ENCODE measurements at places on chromosomes 11 and 22.

DNA sequence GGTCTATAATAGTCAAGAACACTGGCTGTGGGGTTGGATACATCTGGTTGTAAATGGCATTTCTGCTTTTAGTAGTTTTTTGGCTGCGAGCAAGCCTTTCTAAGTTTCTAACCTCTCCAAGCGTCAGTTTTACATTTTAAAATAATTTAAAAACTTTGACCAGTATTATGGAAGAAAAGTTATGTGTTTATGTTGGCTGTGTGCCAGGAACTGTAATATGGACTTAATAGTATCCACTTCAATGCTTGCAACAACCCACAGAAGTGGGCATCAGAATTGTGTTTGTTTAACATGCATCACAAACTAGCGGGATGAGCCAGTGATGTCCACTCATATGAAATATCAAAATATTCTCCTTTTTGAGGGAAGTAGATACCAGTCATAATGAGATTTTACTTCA is 844.2 kb downstream of the JRKL start:
- no peak for DNase-seq

GRCh38 chr22:17121233-17122195 is at the start of gene TMEM121B:
Gene TMEM121B, minus strand, starts transcription at chr22:17121360. Its CDS starts 233 bp downstream, at chr22:17121127.
- peak; percentile 8 for DNase-seq

- DNase-seq, result no peak
Measured at GRCh38 chr11:45725121-45725520, 59.7 kb upstream of the CHST1 start.

- no peak for DNase-seq
Measured at GRCh38 chr11:1927026-1927847, 7.7 kb downstream of the TNNT3 start.

DNA sequence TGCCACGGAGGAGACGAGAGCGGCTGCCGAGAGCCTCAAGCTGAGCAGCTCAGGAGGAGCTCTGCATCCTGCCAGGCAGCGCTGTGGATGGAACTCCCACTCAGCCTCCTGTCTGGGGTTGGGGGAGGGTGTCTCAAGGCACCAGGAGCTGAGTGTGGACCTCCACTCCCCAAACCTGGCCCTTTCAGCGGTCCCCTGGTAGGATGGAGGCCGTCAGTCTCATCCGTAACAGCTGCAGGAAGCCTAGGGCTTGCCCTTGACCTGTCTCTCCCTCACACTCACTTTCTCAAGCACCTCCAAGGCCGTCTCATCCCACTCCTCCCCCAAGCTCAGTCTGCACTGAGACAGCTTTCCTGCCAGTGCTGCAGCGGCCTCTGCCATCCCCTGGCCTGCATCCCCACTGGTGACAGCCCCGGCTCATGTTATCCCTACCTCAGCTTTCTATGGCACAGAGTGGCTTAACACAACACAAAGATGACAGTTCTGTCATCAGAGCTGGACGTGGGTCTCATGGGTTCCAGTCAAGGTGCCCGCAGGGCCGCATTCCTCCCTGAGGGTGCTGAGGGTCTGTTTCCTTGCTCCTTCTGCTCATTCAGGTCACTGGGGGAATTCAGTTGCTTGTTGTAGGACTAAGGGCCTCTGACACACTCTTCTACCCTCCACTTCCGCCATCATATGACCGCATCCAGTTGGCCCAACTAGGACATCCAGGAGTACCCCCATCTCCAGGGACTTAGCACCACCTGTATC is 341.9 kb upstream of the B3GAT1 start:
- DNase-seq, result no peak

- DNase-seq, result no peak
Measured at GRCh38 chr11:7050191-7050590, 29.9 kb downstream of the NLRP14 start.

DNA sequence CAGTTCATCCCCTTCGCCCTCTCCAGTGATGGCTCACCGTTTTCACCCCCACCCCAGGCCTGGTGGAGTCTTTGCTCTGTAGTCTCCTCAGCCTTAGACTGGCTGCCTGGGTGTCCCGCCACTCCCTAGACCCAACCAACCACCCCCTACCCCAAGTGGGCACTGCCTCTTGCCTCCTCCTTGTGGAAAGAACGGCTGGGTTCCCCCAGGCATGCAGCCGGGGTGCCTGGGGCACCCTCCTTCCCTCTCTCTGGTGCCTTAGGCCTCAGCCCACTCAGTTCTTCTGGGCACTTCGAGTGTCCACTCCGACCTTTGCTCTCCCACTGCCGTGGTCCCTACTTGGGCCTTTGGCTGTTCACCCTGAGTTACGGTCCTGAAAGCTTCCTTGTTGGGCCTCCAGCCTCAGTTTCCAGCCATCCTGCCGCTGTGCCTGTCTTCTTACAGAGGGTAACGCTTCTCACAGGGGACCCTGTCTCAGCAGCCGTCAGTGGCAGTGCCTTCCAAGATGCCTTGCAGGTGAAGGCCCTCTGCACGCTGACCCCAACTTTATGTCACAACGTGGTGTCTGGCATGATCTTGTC is 3.1 kb downstream of the GRIK4 start:
- no peak for DNase-seq

DNA sequence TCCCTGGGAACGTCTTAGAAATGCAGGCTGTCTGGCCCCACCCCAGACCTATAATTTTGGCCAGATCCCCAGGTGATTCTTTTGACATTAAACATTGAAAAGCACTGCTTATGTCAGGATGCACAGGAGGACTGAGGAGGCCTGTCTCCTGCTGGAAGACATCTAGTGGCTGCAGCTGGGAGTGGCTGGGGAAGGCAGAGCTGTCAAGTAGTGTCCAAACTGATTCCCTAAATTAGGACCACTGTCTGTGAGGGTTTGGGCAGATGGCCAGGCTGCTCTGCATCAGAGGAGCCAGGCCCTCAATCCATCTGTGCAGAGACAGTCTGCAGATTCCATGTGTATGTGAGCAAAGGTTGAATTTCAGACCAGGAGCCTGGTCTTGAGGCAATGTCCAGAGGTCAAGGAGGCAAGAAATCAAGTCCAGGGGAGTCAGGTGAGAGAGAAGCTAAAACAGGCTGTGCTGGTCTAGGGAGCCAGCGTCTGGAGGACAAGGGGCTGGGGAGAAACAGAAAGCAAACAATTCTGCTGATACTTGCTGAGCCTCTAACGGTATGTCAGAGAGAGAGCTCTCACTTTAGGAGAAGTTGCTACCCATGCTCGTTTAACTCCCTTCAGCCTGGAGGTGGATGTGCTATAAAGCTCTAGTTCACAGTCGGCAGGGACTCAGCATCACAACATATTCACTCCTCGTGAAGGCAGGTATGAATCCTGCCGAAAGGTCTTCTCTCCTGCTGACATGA is 15.3 kb upstream of the SYTL2 start:
- DNase-seq, result no peak

DNA sequence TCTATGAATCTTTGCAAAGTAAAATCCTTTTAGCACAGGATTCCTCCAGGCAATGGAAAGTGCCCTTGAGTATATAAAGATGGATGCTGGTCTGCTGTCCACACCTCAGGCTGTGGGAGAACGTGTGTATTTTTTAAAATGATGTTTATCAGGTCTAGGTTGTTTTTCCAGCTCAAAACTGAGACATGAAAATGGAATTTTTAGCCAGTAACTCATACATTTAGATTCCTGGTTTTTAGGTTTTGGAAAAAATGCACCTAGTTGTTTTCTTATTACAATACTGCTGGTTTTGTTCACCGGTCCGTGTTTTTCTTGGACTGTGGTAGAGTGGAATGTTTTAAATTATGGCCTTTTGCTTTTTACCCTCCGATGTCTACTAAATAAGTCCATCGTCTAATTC is 554.7 kb downstream of the SOX6 start:
- no peak for DNase-seq

GRCh38 chr11:207863-208180 is 314 bp downstream of the RIC8A start:
- peak; percentile 18 for DNase-seq

- no peak for DNase-seq
Measured at GRCh38 chr11:11382858-11383532, 29.9 kb upstream of the CSNK2A3 start.

DNA sequence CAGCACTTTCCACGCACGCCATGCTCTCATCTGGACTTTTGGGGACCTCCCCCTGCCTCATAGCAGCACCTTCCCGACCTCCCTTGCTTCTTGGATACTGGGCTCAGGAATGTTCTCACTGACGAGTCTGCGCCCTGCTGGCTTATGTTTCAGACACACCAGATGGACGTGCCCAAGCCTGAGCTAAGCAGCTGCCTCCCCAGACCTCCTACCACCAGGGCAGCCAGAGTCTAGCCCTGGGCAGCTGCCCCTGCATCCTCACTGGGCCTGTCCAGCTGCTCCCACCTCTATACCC is 13.2 kb upstream of the RGL4 start:
- no peak for DNase-seq

DNA sequence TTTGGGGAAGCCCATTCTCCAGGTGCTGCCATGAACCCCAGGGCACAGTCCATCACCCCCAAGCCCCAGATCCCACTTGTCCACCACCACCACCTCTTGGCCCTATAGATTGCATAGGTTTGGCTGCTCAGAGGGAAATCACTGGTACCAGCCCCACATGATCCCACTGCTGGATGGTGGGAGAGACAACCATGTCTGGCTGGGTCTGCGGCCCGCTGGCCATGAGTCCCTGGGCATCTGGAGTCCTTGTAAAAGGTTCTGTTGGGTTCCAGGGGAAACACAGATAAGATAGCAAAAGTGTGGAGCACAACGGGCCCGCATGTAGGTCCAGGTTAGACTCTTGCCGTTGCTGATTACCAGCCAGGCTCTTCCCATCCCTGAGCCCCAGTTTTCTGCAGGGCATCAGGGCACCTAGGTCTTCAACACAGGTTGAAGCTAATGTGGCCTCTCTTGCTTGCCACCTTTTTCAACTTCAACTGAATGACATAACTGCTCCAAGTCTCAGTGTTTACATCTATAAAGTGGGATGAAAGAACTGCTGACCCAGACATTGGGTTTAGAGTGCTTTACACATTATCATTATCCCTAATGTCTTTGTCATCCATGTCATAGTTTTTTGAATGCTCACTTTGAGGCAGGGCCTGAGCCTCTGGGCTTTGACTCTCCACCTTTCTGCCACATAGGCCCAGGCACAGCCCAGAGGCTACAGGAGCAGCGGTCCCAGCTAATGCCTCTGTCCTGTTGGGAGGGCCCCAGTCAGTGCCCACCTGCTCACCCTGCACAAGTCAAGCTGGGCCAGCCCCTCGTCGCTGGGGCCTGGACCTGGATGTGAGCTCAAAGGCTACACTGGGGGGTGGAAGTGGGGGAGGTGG is 1.0 kb upstream of the TANGO2 start:
- DNase-seq, result no peak

- DNase-seq, result no peak
Measured at GRCh38 chr22:23243006-23243573, 62.8 kb downstream of the BCR start.

DNA sequence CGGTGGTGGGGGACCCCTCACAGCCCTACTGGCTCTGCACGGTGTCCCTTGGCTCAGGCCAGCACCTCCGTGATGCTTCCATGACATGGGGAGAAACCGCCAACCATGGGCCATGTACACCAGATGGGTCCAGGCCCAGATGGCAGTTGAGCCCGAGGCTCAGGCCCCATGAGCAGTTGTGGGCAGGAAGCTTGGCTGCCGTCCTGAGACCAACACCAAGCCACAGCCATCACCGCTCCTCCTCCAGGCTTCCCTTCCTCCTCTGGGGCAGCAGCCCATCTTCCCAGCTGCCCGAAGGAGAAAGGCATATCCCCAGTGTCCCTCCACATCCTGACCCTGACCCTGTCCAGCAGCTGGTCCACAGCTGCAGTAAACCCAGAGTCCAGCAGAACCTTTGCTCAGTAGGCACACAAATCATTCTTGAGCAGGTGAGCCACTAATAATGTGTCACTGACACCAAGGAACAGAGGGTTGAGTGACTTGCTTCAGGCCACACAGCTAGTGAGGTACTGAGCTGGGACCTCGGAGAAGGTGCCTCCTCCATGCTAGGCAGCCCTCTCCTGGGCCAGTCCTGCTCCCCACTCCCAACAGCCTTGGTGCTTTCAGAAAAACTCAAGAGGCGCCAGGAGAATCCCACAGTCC is 204.9 kb downstream of the CTTN start:
- no peak for DNase-seq

DNA sequence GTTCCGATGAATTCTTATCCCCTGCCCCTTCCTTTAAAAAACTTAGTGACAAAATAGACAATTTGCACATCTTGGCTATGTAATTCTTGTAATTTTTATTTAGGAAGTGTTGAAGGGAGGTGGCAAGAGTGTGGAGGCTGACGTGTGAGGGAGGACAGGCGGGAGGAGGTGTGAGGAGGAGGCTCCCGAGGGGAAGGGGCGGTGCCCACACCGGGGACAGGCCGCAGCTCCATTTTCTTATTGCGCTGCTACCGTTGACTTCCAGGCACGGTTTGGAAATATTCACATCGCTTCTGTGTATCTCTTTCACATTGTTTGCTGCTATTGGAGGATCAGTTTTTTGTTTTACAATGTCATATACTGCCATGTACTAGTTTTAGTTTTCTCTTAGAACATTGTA is 12.0 kb downstream of the CCND1 start:
- DNase-seq, result no peak

- DNase-seq, result no peak
Measured at GRCh38 chr11:62132689-62133293, 9.0 kb downstream of the INCENP start.

DNA sequence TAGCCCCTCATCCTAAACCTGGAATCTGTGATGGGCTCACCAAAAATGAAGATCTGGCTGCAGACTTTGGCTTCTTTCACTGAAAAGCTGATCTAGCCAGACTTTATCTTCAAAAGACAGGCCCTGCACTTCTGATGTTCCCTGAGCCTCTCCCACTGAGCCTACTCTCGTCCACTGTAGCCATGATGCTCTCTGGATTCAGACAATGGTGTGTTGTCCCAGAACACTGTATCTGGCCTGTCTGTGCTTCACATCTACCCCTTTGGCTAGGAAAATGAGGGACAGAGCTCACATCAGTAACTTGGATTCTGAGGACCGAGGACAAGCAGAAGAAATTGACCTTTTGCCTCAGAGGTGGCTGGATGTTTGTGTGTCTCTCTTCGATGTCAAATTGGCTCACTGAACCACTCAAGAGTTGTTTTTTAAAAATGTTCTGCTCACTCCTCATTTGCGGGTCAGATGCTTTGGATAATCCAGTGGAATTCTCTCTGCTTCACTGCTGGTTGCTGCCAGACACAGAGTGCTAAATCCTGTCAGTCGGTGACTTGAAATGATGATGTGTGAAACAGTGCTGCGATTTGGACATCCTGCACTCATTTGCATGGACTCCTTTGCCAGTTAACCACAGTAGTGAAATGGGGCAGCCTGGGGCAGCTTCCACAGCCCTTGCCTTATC is 67.5 kb downstream of the ARFGAP2 start:
- peak; percentile 55 for DNase-seq

- DNase-seq, result no peak
Measured at GRCh38 chr11:124238512-124238911, 2.4 kb upstream of the OR8G1 start.

DNA sequence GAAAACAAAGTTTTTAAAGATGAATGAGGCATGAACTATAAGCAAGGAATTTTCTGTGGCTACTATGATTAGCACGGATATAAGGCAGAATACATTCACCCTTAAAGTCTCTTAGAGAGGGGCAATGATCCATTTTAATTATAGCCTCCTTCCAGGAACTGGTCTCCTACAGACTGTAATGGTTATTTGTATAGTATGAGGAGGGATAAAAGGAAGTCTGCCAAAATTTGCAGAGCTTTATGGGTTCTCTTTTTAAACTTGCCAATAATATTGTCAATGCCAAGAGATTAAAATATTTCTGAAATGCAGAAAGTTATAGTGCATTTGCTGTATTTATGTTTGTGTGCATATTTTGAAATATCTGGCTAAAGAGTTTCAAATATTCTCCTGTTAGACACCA is 271.4 kb upstream of the LUZP2 start:
- DNase-seq, result no peak

GRCh38 chr11:88117281-88117858 is 57.9 kb downstream of the RAB38 start:
- no peak for DNase-seq

- peak; percentile 96 for DNase-seq
Measured at GRCh38 chr11:58578136-58578634, 678 bp upstream of the ZFP91 start.
